Panc1 (cell line): ENCODE measurements at places on chromosomes 16 and 17.

GRCh38 chr17:57607553-57608120 is 137.5 kb downstream of the CCDC182 start:
- DNase-seq = no peak

GRCh38 chr16:22878955-22879354 is 65.0 kb downstream of the HS3ST2 start:
- DNase-seq = no peak

DNA sequence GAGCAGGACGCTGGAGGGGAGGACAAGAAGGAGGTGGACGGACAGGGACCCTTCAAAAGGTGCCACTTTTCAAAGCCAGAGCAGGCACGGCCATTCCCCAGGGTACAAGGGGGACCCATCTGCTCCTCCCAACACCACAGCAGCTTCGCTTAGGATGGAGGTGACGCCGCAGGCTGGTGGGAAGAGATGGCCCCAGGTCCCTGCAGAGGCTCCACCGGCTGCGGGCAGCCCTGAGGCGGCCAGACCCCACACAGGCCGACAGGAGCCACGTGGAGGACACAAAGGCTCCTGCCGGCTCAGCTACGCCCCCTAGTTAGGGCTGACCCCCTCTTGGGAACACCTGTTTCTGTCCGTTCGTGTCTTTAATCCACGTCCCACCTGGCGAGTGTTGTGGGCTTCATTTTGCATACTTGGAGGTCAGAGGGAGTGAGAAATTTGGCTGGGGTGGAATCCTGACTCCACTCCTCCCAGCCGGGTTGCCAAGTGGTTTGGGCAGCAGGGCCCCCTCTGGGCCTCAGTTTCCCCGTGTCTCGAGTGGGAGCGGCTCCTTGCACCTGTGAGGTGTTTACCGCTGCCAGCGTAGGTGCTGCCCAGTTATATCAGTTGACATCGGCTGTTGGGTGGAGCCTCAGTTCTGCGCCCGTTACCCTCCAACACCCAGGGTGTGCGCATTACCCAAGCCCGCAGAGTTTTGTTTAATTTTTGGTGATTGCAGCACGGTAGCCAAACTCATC is 5.8 kb upstream of the FN3KRP start:
- no peak for DNase-seq

DNA sequence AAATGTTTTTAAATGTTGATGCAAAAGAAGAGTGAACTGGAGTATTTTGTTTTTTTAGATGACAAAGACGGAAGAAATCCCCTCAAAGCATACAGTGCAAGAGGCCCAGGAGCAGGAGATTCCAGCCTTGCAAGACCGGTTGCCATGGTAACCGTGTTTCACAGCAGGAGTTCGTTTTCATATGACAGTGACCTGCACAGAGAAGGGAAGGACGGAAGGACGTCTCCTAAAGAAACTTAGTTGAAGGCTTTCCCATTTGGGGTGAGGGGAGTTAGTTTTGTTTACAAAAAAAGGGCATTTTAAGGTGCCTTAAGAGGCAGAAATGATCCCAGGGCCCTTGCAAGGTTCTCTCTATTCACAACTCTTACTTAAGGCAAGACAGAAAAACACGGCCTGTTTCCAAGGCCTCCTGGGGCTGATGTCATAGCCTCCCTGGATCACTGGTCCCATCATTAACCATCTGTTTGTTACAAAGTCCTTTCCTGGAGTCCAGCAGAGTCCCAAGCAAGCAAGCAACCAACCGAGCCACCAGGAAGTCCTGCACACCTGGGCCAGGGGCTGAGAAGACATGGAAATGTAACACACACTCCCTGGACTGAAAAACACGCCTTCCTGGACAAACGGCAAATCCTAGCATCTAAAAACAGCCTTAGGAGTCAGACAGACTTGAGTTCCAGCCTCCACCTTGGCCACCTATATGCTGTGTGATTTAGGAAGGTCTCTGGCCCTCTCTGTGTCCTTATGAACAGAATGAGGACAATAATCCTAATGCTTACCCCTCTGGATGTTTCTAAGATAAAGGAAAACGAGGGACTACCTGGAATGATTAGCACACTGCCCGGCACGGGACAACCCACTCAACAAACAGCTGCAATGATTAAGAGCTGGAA is 30.3 kb upstream of the RPH3AL start:
- no peak for DNase-seq

- DNase-seq = no peak
Measured at GRCh38 chr17:28372203-28372944, 880 bp downstream of the SARM1 start.

DNA sequence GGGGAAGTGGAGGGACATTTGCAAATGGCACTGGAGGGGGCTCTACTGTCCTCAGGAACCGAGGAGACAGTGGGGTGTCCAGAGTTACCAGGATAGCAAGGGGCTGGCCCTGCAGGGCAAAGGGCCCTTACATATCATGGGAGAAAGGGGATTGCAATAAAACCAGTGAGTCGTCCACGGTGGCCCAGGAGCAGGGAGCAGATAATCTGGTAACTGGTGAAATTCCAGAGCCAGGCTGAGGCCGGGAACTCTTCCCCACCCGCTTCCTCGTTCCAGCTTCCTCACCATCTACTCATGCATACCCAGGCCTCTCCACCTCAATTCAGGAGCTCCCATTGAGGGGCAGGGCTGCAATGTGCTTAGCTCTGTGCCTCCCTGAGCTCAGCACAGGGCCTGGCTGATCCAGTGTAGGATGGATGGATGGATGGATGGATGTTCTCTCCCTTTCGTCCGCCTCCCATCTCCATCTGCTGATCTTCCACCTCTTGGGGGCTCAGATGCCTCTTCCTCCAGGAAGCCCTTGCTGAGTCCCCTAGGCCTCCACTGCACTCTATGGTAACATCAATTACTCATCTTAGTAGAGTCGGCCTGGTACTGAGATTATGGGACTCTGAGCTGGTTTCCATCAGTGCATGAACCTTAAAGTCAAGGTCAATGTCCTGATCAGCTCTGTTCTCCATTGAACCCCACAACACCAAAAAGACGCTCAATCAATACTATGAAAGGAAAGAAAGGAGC is 41.2 kb upstream of the NDRG4 start:
- no peak for DNase-seq

- DNase-seq = no peak
Measured at GRCh38 chr17:39104657-39105056, 46.8 kb downstream of the PLXDC1 start.

DNA sequence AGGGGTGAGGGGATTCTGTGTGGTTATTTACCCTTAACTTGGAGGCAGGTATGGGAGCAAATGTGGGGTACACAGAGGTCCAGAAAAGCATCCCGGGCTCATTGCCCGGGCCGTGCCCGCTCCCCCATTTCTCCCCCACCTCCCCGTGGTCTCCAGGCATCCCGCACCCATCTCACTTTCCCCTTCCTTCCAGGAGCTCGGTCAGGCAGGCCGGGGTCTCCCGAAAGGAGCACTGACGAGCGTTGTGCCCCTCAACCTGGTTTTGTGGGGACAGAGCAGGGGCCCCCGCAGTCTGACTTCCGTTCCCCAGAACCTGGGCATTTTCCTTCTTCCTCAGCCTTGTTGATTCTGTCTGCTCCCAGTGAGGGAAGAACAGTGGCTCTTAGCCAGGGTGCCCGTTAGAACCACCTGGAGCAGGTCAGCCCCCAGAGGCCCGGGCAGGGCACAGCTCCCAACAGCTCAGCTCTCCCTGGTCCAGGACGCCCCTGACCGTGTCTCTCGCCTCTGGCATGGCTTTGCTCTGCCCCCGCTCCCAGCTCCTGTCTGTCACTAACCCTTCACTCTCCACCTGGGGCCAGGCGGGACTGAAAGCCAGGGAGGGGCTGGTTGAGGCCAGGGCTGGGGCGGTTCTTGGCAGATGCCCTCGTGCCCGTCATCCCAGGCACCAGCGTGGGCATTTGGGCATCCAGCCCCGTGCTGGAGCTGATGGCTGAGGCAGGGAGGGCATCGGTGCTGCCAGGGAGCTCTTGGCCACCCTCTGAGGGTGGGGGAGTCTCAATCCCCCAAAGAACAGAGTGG is 12.5 kb upstream of the NUDT16L1 start:
- DNase-seq = no peak

DNA sequence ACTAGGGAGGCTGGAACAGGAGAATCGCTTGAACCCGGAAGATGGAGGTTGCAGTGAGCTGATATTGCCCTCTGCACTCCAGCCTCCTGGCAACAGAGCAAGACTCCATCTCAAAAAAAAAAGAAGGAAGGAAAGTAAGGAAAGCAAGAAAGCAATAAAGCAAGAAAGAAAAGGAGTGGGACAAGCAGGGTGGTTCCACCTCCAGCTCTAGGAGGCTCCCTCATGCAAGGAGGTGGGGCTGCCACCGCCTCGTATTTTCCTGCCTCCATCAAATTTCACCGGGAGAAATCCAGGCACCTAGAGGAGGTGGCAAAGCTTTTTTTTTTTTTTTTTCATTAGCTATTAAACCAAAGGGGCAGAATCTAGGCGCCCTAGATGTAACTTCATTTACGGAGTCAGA is 1.0 kb downstream of the CYB561 start:
- DNase-seq = no peak

DNA sequence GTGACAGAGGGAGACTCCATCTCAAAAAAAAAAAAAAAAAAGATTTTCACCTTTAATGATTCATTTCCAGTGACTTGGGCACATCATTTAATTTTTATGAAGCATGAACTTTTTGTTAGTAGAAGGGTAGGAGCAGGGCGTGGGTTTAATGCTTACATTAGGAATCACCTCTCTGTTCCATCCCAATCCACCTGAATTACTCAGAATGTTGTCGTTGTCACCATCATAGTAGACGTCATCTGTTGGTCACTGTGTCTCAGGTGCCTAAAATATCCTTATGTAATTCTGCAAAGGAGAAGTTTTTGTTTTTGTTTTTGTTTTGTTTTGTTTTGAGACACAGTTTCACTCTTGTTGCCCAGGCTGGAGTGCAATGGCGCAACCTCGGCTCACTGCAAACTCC is 38.3 kb upstream of the TEKT3 start:
- DNase-seq = no peak

DNA sequence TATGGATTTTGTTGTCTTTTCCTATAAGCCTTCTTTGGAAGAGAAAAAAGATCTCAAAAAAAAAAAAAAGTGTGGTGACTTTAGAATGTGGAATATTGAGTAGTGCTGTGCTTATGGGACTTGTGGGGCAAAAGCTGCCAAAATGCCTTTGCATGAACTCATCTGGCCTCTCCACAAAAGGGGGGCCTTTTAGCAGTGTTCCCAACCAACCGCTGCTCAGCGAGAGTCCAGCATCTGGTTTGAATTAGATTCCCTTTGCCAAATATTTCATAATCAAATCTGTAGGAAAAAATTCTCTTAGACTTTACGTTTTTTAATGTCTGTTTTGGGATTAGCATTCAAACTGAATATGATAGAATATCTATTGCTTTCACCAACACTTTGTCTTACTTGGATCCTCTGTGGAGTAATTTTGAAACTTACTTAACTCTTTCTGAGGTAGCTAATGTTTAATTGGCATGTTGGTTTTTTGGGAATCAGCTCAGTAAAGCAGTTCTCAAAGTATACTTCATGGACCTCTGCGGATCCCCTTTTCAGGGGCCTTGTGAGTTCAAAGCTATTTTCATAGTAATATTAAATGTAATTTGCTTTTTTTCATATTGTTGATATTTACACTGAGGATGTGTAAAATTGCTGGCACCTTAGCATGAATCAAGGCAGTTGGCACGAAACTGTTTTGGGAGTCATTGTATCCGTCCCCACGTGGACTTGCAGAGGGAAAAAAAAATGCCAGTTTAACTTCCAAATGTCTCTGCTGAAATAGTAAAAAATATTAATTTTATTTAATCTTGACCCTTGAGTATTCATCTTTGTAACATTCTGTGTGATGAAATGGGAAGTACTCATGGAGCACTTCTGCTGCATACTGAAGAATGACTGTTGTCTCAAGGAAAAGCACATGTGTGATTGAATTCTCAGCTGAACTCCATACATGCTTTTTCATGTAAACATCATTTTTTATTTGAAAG is 34.7 kb upstream of the VPS4A start:
- DNase-seq = no peak

- no peak for DNase-seq
Measured at GRCh38 chr16:47858333-47858982, 297.3 kb downstream of the ABCC12 start.

DNA sequence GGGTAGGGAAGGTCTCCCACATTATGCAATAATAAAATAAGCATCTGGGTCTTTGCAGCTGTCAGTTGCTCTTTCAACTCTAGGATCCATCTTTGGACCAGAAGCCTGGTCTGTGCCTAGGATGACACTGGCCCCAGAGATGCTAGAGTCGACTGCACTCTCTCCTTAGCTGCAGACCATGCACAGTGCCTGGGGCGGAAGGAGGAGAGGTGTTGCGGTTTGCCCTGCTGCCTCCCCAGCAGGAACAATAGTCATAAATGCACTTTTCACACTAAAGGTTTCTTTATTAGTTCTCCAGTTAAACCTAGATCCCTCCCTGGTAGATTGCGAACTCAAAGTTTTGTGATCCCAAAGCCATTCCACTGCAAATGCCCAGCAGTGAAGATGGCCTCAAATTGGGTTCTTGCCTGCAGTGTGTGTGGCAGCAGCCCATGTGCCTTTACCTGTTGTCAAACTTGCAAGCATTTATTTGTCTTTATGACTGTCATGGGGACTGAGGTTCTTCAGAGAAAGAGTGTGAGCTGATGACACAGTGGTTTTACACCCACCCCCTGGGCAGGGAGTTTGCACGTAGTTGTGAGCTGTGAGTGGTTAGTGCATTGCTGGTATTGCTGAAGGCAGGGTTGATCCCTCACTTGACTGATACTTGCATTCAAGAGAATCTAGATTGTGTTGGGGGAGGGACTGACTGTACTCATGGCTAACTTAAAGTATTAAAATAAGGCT is 10.3 kb downstream of the ATXN1L start:
- no peak for DNase-seq

- DNase-seq = no peak
Measured at GRCh38 chr17:39225959-39226683, 376 bp upstream of the STAC2 start.

DNA sequence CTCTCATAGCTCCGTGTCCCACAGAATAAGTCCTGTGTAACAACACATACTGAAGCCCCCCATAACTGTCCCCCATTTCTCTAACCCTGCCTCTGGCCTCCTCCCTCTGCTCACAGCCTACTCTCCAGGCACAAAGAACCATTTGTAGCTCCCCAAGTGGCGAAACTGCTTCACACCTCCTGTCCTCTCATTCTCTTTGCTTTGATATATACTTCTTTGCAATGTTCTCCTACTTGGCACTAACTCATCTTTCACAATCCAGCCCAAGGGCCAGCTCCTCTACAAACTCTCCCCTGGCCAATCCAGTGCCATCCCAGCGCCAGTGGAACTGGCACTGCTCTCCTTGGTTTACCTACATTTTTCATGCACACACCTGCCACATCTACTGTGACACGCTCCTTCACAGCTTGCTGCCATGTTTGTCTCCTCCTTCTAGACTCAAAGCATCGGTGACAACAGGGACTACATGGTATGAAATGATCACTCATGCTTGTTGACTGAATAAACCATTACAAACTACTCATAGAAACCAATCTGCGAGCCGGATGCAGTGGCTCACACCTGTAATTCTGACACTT is 12.8 kb downstream of the CYTH1 start:
- DNase-seq = no peak
